ENCODE measurements at places on chromosomes 1 and 21. TPM values are rescaled to one million over a fixed set of nuclear protein-coding genes. Genes with fewer than 3 reads are reported as not detected.

DNA sequence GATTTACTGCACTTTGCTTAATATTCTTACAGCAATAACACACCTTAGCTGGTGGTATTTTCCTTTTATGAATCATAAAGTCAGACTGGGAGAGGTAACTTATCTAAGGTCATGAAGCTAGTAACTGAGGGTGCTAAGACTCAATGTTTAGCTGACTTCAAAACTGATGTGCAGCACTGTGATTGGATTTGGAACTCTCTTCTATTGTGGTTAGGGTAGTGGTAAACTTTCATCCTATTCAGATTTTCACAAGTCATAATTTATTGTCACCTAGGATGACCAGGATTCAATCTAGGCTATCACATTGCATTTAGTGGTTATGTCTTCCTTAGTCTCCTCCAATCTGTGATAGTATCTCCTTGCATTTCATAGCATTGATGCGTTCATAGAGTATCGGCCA, 18.9 kb downstream of the EPB41 start:
- no peak for DNase-seq

- DNase-seq: no peak
Measured at GRCh38 chr1:12572522-12572921, 45.5 kb downstream of the DHRS3 start.

GRCh38 chr1:42195841-42196240, 31.3 kb upstream of the GUCA2A start:
- DNase-seq: no peak

GRCh38 chr1:234538062-234538731, 59.2 kb upstream of the TARBP1 start:
- DNase-seq: no peak

GRCh38 chr1:203626910-203627246, 246 bp downstream of the ATP2B4 start:
- DNase-seq: no peak

DNA sequence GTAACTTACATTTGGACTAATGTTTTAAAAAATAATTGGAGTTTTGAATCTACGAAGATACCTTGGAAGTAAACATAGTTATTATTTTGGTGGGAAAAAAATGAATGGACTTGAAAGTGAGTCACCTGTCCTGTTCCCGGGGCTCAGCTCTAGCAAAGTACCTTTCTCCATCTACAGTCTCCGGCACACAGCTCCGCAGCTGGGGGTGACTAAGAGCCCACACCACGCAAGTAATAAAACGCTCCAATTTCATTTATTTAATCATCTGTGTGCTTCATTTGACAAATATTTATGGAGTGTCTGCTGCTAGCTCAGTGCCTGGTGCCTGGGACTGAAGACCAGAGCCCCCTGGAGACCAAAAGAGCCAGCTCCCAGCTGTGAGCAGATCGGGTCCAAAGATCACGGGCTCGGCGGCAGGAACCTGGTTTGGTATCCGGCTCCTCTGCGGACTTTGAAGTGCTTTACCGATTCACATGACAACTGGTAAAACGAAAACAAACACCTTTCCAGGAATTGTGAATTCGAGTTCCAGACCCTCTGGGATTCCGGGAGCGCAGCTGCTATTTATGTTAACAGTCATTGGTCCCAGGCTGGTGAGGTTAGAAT, 1.7 kb upstream of the RIPK4 start:
- DNase-seq: peak; percentile 50

DNA sequence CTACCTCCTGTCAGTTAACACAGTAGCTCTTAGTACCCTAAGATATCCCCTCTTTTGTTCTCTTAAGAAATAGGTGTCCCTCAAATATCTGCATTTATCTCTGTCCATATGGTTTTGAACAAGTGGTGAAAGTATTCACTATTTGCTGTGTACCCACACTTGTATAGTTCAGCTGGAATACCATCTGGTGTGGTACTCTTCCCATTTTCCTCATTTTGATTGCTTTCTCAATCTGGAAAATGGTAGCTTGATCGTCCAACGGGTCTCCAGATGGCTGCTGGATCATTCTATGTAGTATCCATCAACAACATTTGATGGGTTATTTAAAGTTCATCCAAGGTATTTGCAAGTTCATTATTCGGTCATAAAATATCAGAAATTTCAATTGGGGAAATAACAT, 100.3 kb upstream of the DPYD start:
- no peak for DNase-seq

GRCh38 chr1:21152423-21153100, 24.1 kb downstream of the EIF4G3 start:
- DNase-seq: no peak

GRCh38 chr1:232519186-232519585, 110.7 kb downstream of the SIPA1L2 start:
- DNase-seq: no peak

- no peak for DNase-seq
Measured at GRCh38 chr1:42417166-42417565, 36.6 kb downstream of the RIMKLA start.

GRCh38 chr1:56831871-56832693, 12.9 kb upstream of the FYB2 start:
- DNase-seq: peak; percentile 84

DNA sequence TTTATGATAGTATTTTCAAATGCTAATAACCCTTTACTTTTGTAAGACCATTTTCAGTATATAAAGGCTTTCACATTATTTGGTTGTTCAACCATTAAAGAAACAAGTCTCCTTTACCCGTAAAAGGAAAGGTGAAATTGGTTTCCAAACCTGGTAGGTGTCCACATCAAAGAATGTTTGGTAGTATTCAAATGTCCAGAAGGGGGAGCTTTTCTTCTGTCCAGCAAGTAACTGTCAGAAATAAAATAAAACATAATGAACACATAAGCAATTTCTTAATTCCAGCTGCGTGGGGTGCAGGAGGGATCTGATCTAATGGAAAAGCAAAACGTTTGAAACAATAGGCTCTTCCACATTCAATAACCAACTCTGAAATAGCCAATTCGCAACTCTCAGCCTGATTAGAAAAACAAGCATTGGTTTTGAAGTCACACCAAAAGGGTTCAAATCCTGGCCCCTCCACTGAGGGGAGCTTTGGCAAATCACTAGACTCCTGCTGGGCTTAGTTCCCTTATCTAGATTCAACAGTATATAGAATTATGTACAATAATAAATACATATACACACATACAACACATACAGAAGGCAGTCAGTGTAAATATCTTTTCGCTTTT, 11.0 kb downstream of the YIPF1 start:
- DNase-seq: peak; percentile 39

GRCh38 chr1:74964508-74965102, 169.6 kb upstream of the LHX8 start:
- peak; percentile 35 for DNase-seq

GRCh38 chr1:194102607-194103006, 916.2 kb upstream of the B3GALT2 start:
- no peak for DNase-seq

DNA sequence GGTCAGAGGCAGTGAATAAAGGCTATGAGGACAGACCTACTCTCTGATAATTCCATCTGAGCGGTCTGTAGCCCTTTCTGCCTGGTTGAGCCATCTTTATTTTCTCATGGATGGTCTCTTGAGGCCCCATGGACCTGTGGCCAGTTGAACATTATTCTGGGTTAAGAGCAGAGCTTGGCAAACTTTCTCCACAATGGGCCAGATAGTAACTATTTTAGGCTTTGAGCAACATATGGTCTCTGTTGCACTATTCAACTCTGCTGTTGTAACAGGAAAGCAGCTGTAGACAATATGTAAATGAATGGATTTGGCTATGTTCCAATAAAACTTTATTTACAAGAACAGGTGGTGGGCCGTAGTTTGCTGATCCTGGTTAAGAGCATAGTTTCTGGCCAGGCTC, 62.7 kb downstream of the KAZN start:
- DNase-seq: no peak

DNA sequence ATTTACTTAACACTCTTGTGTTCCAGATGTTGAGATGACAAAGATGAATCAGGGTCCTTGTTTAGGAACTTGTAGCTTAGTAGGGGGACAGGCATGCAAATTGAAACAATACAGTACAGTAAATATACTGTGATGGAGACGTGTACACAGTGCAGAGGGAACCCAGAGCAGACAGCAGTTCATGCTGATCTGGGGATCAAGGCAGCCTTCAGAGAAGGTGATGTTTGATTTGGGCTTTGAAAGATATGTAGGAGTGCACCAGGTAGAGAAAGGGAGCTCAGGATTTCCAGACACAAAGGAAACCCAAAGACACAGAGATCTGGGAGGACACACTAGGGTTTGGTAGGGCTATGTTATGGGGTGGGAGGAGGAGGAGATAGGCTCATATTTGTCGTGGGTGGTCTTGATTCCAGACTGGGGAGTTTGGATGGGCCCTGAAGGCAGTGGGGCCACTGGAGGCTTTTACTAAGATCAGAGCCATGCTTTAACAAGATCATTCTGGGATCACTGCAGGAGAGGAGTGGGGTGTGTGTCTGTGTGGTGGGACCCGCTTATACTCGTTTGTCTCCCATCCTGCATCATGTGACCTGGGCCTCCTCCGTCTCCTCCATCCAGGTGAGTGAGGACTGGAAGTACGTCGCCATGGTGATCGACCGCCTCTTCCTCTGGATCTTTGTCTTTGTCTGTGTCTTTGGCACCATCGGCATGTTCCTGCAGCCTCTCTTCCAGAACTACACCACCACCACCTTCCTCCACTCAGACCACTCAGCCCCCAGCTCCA, 7.8 kb downstream of the CHRNB2 start:
- DNase-seq: no peak

- DNase-seq: no peak
Measured at GRCh38 chr1:151513626-151514121, 2.5 kb downstream of the CGN start.

CGN gene
- 5.3 TPM for total RNA-seq

SLC37A1 gene
- total RNA-seq: 4.8 TPM

YRDC gene
- 3.1 TPM for total RNA-seq

GJB3 gene
- 6.3 TPM for total RNA-seq

OR2T27 gene
- 1.4 TPM for total RNA-seq

BMP8B gene
- 0.48 TPM for total RNA-seq

HUNK gene
- total RNA-seq: 3.1 TPM
